Activated T-helper 1 cell treated with anti-CD3 and anti-CD28 coated beads, Interleukin-2, amount 50 U/mL, for 16 hours (primary cell): ENCODE measurements at places on chromosomes 11 and 22.
A peak's percentile ranks its signal among the peaks of the same experiment; 100 is the strongest.

DNA sequence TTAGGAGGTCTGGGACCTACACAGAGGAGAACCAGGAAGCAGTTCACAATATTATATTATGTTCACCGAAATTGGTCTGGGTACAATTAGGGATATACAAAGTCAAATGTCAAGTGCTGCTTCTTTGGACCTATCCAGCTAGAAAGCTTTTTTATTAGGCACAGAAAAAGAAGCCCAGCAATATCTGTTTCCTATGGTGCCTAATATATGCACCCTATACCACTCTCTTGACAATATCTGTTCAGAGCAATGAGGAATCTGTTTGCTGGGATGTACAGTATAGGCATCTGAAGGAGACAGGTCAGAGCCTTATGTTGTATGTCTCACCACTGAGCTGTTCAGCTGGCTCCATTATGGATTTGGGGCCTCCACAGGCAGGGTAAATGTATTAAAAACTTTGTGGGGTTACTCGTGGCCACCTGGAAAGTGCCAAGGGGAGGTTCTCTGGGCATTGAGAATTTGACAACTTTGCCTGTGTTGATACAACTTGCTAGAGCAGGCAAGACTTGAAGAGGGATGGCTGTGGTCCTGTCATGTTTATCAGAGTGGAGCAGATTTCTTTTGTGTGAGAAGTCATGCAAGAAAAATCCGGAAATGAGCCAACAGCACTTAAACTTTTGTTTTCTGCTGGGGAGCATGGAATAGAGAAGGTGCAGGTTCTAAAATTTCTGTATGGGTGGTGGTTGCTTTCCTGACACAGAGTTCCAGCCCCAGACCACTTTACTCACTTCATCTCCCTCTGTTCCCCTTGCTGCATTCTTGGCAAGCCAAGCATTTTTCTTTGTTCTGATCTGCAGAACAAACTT, 10.1 kb downstream of the STIM1 start:
- DNase-seq, result no peak

DNA sequence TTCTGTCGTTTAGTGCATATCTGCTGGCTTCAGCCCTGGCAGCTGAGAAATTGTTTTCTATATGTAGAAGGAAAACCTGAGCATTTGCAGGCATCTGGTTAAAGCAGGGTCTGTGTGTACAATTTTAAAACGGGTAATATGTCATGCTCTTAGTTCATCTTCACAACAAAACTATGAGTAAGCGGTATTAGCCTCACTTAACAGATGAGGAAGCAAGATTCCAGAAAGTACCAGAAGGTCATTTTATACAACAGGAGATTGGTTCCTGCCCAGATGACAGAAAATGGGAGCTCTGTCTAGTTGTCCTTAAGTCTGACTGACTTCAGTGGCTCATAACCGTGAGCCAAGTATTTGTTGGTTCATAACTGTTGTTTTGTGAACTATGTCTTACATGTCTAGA, 1.1 kb downstream of the TIMM10B start:
- DNase-seq, result no peak

- DNase-seq, result no peak
Observed at GRCh38 chr11:12210200-12210599, 99.8 kb downstream of the MICAL2 start.

DNA sequence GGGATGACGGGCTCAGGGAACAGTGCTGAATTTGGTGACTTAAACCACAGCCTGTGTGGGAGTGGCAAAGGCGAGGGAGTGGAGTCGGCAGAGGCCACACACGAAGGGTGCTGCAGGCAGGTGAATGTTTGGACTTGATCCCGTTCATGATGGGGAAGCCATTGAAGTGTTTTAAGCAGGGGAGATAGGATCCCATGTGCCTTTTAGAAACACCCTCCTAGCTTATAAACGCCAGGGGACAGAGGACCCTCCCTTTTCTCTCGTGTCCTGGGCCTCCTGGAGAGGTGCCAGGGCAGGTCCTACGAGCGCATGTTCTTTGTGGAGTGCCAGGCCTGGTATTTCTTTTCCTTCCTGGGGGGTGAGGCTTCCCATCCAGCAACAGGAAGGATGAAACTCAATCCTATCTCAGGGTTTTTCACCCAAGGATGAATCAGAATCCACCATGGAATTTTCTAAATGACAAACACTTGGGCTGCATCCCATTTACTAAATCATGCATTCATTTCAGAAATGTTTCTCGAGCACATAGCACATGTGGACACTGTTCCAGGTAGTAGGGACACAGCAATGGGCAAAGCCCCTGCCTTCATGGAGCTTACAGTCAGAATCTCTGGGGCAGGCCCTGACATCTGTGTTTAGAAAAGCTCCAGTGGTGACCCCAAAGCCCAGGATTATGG, 59.6 kb downstream of the CHRDL2 start:
- no peak for DNase-seq

- DNase-seq, result no peak
Observed at GRCh38 chr11:21105196-21105917, 436.0 kb downstream of the NELL1 start.

DNA sequence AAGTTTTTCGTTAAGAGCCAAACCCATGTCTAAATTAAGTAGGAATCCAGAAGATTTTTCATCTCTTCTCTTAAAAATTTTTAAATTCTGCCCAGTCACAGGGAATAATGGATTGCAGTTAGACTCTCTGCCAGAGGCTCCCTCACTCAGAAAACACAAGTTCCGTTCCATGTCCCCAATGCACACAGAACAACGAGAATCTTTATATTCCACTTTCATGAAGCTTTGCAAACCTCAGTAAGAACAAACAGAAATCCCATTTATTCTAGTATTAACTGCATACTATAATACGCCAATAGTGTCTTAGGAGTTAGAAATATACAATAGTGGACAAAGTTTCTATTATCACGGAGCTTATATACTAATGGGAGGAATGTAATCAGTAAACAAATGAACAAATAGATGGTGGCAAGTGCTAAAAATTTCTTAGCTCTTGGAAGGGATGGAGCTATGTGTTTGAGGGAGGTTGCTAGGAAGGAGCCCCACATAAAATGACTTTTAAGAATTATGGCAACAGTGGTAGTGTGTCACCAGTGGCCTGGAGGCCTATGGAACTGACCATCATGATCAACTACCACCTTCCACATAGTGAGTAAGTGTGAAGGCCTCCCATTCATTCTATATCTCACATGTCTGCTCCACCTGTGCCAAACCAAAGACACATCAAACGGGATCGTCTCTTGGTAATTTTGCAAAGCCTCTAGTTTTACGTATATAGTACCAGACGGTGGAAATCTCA, 24.9 kb downstream of the PICALM start:
- no peak for DNase-seq

DNA sequence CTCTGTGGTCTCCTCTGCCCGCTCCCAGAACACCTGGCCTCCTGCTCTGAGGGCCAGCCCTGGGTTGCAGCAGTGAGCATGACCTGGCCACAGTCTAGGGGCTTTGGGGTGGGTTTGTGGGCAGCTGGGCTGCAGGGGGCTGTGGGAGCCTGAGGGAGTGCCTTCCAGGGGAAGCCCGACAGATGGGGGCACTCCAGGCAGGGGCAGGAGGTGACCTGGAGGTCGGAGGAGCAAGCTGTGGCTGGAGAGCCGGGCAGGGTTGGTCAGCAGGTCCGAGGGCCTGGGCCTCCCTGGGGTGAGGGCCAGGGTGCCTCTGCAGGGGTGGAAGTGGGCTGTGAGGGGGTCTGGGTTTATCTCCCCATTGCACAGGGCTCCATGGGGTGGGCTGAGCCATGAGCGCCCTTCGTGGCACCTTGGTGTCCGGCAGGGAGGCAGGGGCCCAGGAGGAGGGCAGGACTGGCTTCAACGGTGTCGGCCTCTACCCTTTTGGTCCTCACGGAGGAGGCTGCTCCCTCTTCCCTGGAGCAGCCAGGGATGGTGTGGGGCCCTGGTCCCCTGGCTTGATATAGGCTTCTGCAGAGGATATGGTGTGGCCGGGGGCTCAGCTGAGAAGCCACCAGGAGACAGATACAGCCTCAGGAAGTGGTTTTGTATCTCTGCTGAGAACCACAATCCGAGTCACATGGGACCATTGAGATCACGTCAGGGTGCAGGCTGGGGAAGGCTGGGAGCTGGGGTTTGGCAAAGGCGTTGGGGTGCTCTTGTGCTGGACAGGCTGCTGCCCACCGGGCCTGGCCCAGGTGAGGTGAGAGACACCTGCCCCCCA, 22.3 kb downstream of the KCNQ1 start:
- peak; percentile 36 for DNase-seq

DNA sequence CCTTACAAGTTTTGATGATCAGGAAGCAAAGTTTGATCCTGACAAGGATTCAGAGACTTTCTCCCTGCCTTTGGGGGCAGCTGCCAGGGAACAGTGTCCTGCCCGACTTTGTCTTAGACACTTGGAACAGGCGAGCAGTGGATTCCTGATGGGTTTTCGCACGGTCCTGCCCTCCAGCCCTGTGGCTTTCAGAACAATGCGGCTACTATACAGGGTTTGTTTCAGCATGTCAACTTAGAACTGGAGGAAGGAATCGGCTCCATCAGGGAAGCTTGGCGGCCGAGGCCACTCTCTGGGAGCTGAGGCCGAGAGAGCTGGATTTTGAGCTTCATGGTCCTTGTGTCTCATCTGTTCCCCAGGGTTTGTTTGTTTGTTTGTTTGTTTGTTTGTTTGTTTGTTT, 11.5 kb downstream of the ANO1 start:
- no peak for DNase-seq

DNA sequence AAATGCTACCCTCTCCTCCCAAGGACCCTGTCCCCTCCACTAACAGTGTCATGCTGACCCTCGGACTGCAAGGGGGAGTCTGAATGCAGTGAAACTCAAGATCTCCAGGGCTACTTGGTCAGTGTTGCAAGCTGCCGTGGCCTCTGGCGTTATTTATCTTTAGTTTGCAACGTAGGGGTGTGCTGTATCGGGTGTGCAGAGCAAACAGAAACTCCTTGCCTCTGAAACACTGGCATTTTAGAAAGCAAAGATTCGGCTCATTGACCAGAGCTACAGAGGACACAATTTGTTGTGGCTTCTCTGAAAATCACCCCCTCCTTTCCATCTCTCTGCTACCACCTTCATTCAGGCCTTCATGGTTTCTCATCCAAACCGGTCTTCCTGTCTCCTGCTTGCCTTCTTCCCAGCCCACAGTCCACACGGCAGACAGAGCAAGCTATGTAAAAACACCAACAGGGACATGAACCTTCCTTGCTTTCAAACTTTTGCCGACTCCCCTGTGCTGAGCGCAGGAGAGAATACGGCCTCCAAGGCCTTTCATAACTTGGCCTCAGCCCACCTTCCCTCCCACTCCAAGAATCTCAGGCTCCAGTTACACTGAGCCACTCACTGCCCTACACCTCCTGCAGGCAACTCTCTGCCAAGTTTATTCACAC, 14.9 kb downstream of the FZD4 start:
- no peak for DNase-seq

- no peak for DNase-seq
Observed at GRCh38 chr11:7480113-7480512, 5.2 kb upstream of the OLFML1 start.

GRCh38 chr22:37318364-37319109, 36.2 kb downstream of the CYTH4 start:
- no peak for DNase-seq

DNA sequence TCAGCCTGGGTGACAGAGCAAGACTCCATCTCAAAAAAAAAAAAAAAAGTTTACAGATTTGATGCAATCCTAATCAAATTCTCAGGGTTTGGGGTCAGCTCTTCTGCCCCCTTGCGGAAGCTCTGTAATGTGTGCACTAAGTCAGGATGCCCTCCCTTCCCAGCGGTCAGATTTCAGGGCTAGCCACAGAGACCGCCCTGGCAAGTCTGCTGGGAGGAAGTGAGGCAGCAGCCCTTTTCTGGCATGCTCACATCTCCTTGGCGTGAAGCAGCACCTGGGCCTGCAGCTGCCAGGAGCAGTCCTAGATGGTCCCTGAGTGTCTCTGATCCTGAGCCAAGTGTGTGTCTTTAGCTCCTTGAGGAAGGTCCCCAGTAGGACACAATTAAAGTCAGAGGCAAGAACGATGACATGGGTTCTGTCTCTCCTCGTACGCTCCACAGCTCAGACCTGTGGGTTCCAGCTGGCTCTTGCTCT, 10.9 kb upstream of the APOBEC3C start:
- peak; percentile 57 for DNase-seq

GRCh38 chr11:61555051-61555969, 25.6 kb downstream of the SYT7 start:
- DNase-seq, result no peak

DNA sequence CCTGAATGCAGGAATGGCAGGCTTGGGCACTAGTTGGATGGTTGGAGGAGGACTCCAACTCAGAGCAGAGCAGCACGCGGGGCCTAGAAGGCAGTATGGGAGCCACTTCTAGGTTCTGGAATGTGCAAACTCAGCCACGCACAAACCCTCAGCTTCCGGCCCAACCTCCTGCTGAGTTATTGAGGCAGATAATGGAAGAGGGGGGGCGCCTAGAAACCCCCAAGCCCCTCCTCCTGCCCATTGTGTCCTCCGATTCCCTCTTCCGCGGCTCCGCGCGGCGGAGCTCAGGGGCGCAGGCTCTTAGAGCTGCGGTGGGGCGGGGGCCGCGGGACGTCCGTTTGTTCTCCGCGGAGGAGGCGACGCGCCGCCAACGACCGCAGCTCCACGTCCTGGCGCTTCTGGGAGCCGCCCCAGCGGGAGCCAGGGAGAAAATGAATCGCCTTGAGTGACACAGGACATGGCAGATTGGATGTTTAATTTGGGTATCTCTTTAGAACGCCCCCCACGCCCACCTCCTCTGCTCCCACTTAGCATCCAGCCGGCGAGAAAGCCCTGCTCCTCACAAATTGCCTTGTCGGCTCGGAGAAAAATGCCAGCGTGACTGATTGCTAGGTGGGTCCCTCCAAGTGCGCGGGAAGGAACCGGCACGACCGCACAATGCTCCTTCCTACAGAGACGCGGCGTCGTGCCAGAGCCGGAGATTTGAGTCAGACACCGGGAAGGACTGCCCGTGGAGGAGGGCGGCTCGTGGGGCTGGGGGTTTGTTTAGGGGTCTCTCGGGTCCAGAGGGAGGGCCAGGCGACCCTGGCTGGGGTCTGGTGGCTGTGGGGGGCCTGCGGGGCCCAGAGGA, 144.6 kb downstream of the NECTIN1 start:
- DNase-seq, result no peak

DNA sequence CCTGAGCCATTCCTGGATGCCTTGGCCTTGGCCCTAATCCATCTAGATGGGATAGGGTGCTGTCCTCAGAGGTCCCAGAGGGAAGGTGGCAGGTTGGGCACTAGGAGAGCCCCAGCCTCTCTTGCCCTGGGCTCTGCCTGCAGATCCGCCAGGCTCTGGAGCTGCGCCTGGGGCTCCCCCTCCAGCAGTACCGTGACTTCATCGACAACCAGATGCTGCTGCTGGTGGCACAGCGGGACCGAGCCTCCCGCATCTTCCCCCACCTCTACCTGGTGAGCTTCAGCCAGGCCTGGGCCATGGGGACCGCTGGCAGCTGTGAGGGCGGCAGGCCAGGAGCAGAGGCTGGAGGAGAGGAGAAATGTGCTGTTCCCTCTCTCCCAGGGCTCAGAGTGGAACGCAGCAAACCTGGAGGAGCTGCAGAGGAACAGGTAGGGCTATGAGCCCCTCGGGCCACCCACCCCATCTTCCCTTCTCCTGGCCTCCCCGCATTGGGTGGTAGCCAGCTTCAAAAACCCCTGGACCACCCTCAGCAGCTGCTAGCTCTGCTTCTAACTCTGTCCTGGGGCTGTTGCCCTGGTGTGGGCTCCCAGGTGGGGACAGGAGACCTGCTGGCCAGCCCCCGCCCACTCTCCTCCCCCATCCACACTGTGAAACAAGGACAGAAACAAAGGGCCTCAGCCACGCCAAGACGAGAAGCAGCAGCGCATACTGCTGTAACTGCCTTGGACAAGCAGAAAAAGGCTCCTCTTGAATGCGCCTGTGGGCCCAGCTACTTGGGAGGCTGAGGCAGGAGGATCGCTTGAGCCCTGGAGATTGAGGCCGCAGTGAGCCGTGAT, 4.9 kb downstream of the SSH3 start:
- no peak for DNase-seq
